Prostate gland (tissue), 2 donors: ENCODE measurements at places on chromosomes 16 and 17. TPM values are rescaled to one million over a fixed set of nuclear protein-coding genes. Genes with fewer than 3 reads are reported as not detected.

Gene KRTAP4-9
- not detected for total RNA-seq

Gene ADAD2
- total RNA-seq, result 0.91 TPM

Gene HCRT
- not detected for total RNA-seq

Gene LPO
- not detected for total RNA-seq

Gene DHRS11
- total RNA-seq, result 8.0 TPM

Gene TLCD3B
- 0.46 TPM for total RNA-seq

Gene C17orf107
- total RNA-seq, result 15.4 TPM

Gene FSCN2
- 3.1 TPM for total RNA-seq

Gene MMP2
- total RNA-seq, result 175 TPM

Gene MT4
- not detected for total RNA-seq

Gene MGRN1
- 59.6 TPM for total RNA-seq

Gene PRPF8
- 235 TPM for total RNA-seq

Gene JPH3
- 1.0 TPM for total RNA-seq

Gene KRT24
- not detected for total RNA-seq

Gene GNGT2
- 3.1 TPM for total RNA-seq

Gene DBNDD1
- total RNA-seq, result 5.3 TPM

Gene KRTAP3-1
- total RNA-seq, result not detected

Gene HOXB4
- total RNA-seq, result 1.1 TPM

Gene SLC13A2
- total RNA-seq, result 0.09 TPM

Gene MYH13
- not detected for total RNA-seq

Gene CCL1
- total RNA-seq, result not detected

Gene HSD11B2
- total RNA-seq, result 11.4 TPM
